ENCODE measurements at places on chromosomes 16 and 17.

DNA sequence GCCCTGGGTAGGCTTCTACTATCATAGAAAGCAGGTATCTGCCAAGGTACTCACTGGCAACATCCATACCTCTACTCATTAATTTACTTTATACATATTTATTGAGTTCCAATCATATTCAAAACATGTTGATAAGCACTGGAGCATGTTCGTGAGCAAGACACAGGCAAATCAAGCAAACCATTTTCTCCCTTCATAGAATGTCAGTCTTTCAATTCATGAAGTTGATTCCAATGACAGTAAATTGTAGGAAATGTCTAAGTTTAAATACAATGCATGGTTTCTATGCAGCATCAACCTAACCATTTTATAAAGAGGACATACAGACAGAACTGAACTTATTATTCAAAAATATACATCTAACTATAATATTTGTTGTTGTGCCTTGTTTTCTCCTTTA, 978.6 kb downstream of the CDH8 start:
- no peak for DNase-seq

DNA sequence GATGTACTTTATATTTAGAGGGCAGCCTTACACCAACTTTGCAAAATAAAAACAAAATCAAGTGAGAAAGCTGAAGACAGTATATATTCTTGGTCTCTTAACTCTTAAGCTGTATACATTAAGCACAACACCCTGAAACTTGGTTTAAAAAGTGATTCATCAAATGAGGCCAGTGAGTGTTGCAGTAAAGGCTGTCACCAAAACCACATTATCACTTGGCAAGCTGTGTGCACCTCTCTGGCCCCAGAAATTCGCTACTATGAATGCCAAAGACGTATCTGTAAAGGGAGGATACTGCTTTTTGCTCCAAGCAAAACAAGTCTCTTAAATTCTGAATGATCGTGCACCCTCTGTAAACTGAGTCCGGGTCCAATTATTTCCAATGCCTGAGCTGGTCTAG, 163.9 kb downstream of the ZFHX3 start:
- DNase-seq: no peak

- DNase-seq: no peak
These were observed 125.0 kb upstream of the RPL38 start for GRCh38 chr17:74078363-74078941.

- DNase-seq: no peak
These were observed 281.9 kb upstream of the ASIC2 start for GRCh38 chr17:33574942-33575445.

DNA sequence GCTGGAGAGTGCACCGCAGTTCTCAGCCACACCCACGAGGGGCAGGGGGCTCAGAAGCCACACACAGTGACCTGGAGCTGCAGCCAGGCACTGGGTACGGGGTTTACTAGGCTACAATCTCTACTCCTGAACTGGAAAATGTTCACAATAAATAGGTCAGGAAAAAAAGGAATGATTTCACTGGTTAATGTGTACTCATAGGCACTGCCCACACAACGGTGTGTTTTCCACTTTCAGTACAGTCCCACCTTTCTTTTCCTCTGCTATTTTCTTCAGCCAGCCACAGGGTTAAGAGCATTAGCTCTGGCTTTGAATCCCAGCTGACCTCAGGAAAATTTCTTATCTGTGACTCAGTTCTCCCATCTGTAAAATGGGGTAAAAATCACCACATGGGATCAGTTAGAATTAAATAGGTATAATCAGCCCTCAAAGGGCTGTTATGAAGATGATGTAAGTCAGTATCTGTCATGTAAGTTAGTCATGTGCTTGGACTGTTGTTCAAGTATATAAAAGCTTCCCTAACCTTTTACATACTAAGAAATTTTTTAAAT, 35.7 kb downstream of the ZCCHC14 start:
- DNase-seq: no peak

GRCh38 chr16:68936736-68937631, 93.7 kb downstream of the TANGO6 start:
- peak; percentile 26 for DNase-seq
